ENCODE measurements at places on chromosomes 7 and 10. TPM values are rescaled to one million over a fixed set of nuclear protein-coding genes. Genes with fewer than 3 reads are reported as not detected.

DNA sequence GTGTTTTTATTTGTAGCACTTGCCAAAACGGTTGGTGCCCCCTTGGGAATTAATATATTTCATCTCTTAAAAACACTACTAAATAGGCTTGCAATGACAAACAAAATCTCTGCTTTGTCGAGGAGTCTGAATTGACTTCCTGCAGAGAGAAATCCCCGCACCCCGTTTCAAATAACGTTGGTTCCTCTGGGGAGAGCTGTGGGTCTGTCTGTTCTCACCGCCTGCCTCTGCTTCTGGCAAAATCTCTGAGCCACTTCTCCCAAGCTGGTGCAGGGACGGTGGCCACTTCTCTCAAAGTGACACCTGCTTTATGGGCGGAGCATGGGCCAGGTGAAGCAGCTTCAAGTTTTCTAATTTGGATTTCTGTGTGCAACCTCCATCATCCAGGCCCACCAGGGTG lies 186.3 kb upstream of the ADARB2 start:
- H3K27ac ChIP-seq = no peak overlapping the region
- H3K36me3 ChIP-seq = no peaks in the 10 kb centered on the region
- no peaks in the 10 kb centered on the region for H3K4me1 ChIP-seq
- H3K27me3 ChIP-seq = no peaks in the 10 kb centered on the region
- H3K4me3 ChIP-seq = no peak overlapping the region

DNA sequence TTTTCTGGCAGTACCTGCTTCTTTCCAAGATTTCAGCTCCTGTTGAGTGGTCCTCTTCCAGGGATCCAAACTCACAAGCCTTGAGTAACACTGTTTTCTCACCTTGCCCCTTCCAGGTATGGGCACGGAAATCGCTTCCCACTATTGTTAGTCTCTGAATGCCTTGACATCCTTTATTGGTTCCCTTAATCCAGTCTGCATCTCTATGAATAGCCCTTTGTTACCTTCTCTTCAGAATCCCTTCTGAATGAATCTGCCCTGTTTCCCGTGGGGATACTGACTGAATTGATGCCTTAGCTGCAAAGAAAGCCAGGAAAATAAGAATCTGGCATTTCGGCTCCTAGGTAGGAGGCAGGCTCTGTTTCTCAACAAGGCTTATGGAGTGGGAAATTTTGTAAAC lies 467.7 kb downstream of the PLXNA4 start:
- H3K27me3 ChIP-seq = no peaks in the 10 kb centered on the region
- no peak overlapping the region for H3K4me3 ChIP-seq
- no peaks in the 10 kb centered on the region for H3K4me1 ChIP-seq

DNA sequence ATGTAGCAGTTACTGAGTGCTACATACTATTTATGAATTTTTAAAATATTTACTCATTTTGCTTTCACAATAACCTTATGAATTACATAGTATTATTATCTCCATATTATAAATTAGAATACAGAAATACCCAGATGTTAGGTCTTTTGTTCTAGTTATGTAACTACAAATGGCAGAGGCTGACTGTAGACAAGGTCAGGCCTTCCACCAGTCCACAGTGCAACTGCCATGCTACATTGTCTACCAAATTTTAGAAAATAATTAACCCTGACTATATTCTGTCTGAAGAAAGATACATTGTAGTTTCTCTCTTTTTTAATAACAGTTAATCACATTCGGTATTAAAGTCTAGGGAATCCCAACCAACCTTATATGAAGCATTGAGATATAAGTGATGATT lies 280.9 kb downstream of the MALRD1 start:
- no peak overlapping the region for H3K27ac ChIP-seq
- H3K4me3 ChIP-seq = no peak overlapping the region
- no peaks in the 10 kb centered on the region for H3K4me1 ChIP-seq
- no peak for DNase-seq
- no peaks in the 10 kb centered on the region for H3K27me3 ChIP-seq

FZD8 gene
- total RNA-seq = 8.0 TPM

COL1A2 gene
- total RNA-seq = 59.1 TPM

- no peak overlapping the region for H3K4me3 ChIP-seq
- no peaks in the 10 kb centered on the region for H3K4me1 ChIP-seq
- no peaks in the 10 kb centered on the region for H3K36me3 ChIP-seq
- H3K27ac ChIP-seq = peak overlapping the region; percentile 53
These were observed 50.4 kb downstream of the DNAJB6 start for GRCh38 chr7:157386979-157387800.

GPR37 gene
- 0.59 TPM for total RNA-seq

IQCE gene
- 14.1 TPM for total RNA-seq

TMEM213 gene
- total RNA-seq = not detected

- no peak overlapping the region for H3K4me3 ChIP-seq
- no peaks in the 10 kb centered on the region for H3K27me3 ChIP-seq
- no peak overlapping the region for H3K27ac ChIP-seq
- DNase-seq = no peak
- no peaks in the 10 kb centered on the region for H3K4me1 ChIP-seq
These were observed 91.5 kb downstream of the KMT2C start for GRCh38 chr7:152344253-152344652.

- H3K27ac ChIP-seq = peak overlapping the region; percentile 1
- no peak for DNase-seq
- H3K4me3 ChIP-seq = no peak overlapping the region
- H3K4me1 ChIP-seq = no peaks in the 10 kb centered on the region
These were observed 12.5 kb upstream of the LYZL1 start for GRCh38 chr10:29276251-29276850.

GRCh38 chr7:138188290-138188858 lies 112.1 kb downstream of the AKR1D1 start:
- no peak for DNase-seq
- H3K27me3 ChIP-seq = no peaks in the 10 kb centered on the region
- no peak overlapping the region for H3K4me3 ChIP-seq
- no peak overlapping the region for H3K27ac ChIP-seq

GRCh38 chr10:14396411-14397048 lies 65.8 kb upstream of the FRMD4A start:
- H3K4me1 ChIP-seq = no peaks in the 10 kb centered on the region
- no peak overlapping the region for H3K4me3 ChIP-seq
- H3K36me3 ChIP-seq = no peaks in the 10 kb centered on the region
- H3K27ac ChIP-seq = no peak overlapping the region
- no peak for DNase-seq

ADGRA1 gene
- not detected for total RNA-seq

EN2 gene
- not detected for total RNA-seq

All from uterus (tissue), 4 donors.